ENCODE measurements at places on chromosomes 7 and 10. TPM values are rescaled to one million over a fixed set of nuclear protein-coding genes. Genes with fewer than 3 reads are reported as not detected.

DNA sequence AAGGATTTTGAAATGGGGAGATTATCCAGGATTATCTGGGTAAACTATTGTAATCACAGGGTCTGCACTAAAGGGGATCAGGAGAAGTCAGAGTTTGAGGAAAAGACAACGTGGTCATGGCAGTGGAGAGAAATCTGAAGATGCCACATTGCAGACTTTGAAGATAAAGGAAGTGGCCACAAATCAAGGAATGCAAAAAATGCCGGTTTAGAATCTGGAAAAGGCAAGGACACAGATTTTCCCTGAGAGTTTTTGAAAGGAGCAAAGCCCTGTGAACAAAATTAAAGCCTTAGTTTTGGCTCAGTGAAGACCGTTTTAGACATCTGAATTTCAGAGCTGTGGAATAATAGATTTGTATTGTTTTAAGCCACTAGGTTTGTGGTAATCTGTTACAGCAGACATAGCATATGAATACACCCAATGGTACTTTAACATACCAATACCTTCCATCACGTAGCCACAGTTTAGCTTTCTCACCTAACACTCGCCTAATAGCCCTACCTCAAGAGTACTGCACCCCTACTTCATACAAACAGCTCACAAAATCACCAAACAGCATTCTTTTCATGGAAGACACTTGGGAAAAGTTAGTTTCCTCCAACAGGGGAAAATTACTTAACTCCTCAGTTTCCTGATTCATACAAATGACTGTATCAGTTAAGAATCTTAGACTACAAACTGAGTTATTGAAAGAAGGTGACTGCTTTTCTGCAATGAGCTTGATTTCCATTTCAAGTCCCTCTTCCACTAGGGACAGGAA is 446.5 kb downstream of the INHBA start:
- DNase-seq: no peak

The MMD2 gene
- not detected for total RNA-seq

DNA sequence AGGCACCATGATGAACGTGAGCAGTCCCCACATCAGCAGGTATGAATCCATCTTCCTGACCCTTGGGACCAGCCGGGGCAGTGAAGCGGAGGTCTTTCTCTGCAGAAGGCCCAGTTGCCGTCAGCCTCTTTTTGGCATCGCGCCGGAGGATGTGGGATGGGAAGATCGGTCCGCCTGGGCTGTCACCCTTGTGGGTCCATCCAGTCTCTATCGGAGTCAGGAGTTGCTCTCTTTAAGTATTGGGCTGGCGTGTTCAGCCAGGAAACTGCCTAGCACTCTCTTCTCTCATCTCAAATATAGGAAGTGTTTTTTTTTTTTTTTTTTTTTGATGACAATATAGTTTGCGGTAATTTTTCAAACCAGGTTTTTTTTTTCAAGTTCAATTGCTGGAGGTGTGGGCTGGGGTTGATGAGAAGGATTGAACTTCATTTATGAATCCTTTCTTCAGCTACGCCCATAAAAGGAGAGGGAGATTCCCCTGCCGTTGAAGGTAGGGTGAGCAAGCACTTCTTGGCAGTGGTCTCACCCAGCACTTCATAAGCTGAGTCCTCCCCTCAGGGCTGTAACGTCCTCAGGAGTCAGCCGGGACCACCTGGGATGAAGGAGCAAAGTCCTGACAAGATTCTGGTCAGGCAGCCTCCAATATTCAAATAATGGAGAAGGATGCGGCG is at the start of gene IL2RA:
Gene IL2RA, minus strand, starts transcription at position 267 of the 671 bp plus-strand sequence. Its CDS starts 216 bp downstream, at position 51.
- DNase-seq: no peak

The CPA2 gene
- total RNA-seq: not detected

The CHST15 gene
- total RNA-seq: 16.5 TPM

The ANKRD30A gene
- total RNA-seq: 0.30 TPM

DNA sequence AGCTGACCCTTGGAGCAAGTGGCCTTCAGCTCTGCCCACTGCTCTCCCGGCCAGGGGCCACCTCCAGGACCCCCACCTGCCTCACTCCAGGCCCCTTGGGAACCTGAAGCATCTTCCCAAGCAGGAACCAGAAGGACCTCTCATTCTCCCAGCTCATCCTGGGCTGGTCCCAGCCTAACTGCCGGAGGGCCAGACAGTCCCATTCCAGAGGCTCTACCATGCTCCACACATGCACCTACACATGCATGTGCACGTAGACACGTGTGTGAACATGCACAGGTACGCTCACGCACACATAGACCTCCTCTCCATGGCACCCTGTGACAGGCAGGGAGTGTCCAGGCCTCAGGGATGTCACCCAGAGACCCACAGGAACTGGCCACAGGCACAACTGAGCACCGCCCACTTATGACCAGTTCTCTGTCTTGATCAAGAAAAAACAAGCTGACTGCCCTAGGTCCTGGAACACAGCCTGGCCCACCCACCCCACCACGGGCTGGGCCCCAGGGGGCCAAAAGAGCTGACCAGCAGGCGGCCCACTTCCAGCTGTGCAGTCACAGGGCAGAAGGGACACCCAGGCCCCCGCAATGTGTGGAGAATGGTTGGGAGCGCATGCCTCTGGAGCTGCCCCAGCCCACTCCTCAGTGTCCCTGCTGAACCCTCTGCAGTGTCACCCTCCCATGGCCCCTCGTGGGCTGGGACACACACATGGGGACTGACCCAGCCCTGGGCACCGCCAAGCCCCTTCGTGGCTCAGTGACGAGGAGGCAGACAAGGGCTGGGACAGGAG is 43.4 kb downstream of the CAMK2B start:
- DNase-seq: no peak

DNA sequence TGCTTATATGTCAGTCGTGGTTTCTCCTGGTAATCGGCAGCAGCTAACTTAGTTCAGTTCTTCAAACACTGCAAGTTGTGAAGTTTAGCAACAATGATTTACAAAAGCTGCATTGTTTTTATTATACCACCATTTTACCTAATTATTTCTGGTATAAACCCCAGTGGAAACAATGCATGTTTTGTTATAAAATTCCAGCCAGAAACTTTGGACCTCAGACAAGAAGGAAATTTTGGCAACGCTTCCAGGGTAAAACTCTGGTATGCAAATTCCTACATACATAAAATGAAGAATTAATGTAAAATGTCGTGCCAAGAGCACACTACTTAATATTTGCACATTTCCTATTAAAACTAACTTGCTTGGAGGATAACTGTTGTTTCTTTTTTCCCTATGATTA is 277.4 kb upstream of the LYZL1 start:
- no peak for DNase-seq

GRCh38 chr7:21580073-21580521 is 37.3 kb downstream of the DNAH11 start:
- DNase-seq: no peak

- DNase-seq: peak; percentile 4
These were observed 65.2 kb downstream of the AOAH start for GRCh38 chr7:36659172-36659516.

- no peak for DNase-seq
These were observed 56.8 kb downstream of the TCF7L2 start for GRCh38 chr10:113006656-113007342.
